Smooth muscle cell of the brain vasculature (primary cell): ENCODE measurements at places on chromosomes 1 and 21.

GRCh38 chr1:241627453-241628259, 12.5 kb downstream of the CHML start:
- no peak for DNase-seq

GRCh38 chr1:197675583-197676208, 99.6 kb downstream of the DENND1B start:
- DNase-seq, result no peak

DNA sequence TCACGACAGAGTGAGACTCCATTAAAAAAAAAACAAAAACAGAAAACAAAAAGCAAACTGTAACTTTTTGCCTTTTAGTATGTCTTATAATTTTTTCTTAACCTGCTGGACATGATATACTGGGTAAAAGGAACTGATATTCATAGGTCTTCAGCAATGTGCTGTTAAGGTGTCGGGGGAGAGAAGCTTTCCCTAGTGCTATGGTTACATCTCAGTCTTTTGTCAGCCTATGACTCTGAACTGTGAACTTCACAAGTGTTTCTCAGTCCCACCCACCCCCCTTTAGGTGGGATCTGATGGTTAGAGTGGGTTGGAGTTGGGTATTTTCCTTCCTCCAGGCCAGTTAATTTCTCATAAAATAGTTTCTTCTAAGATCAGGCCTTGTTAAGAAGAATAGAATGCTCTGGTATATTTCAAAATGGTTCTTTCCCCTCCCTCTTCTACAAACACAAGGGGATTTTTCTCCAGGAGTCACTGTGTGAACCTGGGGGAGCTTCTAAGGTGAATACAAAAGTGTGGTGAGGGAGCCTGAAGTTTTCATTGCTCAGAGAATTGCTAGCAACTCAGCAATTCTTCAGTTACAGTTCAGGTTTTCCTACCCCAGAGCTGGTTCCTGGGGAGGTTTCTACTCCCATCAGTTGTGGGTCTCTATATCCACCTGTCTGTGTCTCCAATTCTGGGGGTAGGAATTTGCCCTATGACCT, 16.1 kb upstream of the EDARADD start:
- DNase-seq, result no peak

DNA sequence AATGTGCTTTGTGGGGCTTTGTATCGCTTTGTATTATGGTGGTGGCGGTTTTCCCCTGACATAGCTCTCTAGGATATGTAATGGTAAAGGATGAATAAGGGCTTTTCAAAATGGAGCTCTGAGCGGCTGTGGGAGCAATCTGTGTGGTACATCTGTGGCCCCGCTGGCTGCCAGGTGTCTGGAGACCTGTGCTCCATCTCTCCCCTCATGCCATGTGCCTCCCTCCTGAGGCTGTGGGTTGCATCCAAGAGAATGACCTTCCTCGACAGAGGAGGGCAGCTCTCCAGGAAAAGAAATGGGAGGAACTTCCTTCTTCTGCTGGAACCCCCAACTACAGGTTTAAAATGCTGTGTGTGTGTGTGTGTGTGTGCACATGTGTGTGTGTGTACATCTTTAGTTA, 78.7 kb downstream of the RYR2 start:
- no peak for DNase-seq

DNA sequence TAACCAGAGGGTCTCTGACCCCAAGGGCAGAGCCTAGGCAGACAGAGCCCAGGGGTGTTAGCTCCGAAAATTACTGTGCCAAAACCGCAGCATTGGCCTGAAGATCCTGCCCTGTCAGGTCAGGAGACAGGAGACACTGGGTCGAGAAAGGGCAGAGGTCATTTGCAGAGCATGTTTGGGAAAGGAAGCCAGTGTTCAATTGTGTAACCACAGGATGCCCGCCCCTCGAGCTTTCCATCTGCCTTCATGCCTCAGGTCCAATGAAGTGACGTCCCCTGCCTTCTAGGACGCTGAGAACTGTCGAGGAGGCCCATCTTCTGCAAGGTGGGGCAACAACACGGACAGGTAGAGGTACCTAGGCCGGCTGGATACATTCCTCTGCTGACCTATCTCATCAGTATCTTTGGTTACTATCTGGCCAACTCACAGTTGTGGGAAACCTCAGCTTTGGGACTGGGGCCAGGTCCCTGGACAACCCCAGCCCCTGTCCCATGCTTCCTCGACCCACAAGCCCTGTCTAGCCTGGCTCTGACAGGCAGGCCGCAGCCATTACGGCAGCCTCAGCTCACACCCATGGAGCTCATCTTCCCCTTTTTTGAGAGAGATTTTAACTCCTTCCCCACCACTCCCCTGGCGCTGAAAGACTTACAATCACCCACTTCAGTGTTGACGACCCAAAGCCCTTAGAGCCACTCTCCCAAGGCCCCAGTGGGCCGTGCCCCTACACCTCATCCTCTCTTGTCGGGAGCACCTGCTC, 1.3 kb downstream of the ARL8A start:
- no peak for DNase-seq

DNA sequence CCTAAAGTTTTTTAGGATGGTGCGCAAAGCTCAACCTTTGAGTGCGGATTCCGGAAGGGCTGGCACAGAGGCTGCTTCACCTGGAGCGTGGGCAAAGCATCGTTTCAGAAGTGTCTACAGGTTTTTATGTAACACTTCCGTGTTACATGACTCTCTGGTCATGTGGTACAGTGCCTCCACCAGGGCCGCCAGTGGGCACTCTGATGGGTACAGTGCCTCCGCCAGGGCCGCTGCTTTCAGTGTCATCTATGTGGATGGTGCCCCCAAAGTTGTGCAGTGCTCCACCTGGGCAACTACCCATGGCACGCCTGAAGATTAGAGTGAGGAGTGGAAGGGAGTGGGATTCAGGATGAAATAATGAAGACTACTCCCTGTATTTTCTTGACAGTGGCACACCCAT, 101.4 kb upstream of the C1orf174 start:
- DNase-seq, result no peak

- no peak for DNase-seq
Observed at GRCh38 chr1:194055536-194055935, 869.1 kb upstream of the B3GALT2 start.

GRCh38 chr1:55839626-55840025, 624.5 kb upstream of the USP24 start:
- no peak for DNase-seq

DNA sequence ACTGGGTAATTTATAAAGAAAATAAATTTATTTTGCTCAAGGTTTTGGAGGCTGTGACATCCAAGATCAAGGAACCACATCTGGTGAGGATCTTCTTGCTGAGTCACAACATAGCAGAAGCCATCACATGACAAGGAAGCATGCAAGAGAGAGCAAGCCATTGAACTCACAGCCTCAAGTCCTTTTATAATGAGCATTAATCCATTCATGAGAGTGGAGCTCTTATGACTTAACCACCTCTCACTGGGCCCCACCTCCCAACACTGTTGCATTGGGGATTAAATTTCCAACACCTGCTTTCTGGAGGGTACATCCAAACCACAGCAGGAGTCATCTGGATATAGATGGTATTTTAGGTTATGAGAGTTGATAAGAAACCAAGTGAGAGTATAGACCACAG, 20.6 kb upstream of the EGLN1 start:
- no peak for DNase-seq

DNA sequence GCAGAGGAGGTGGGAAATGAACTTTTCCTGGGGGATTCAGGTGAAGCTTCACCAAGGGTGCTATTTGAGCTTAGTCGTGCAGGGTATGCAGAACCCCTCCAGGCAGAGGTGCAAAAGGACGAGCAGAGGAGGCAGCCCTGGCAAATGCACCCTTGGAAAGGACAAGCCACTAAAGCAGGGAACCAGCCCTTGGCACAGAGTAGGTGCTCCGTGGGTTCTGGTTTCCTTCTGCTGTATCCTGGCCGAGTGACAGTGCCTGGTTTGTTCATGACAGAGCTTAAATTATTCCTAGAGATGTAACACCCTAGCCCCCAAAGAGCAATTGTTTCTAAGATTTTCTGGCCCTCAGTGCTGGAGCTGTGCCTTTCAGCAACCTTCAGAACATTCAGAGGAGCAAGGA, 73.4 kb upstream of the SYT6 start:
- DNase-seq, result no peak

DNA sequence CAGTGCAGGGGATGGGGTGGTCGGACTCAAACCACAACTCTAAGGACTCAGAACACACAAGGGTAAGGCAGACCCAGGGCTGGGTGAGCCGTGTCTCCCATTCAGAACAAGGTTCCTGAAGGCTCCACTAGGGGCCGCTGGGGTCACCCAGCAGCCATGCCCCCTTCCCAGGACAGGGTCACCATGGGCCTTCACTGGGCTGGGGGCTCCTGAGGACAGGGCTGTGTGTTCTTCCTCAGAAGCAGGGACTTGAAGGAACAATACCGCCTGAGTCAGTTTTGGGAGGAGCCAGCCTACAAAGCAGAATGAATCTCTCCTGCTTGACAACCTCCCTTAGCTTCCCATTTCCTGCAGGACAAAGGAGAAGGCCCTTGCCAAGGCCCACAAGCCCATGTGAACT, 15.4 kb downstream of the RIMS3 start:
- DNase-seq, result no peak

DNA sequence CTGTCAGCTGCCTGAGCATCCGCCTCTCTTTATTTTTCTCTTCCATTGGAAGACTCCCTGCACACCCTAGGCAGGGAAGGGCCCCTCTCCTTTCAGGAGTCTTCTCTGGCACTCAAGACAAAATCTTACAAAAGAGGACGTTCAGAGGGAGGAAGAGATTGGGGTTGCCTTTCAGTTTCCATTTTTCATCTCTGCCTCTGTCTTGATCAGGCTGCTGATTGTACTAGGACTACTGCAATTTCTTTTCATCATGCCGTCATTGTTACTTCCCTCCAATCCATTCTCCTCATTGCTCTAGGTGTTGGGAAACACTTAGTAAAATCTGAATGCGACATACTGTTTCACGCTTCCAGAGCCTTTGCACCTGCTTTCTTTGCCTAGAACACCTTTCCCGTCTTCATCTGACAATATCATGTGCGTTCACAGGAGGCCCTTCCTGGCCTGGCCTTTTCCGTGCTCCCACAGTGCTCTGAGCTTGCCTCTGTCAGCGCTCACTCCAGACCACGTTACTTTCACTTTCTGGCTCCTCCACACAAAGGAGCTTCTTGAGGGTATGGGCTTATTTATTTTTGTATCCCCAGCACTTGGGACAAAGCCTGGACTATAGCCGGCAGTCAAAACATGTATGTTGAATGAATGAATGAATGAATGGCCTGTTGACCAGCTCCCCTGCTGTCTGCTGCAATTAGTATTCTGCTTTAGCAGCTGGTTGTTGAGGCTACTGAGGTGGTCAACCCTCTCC, 10.9 kb downstream of the LRRC71 start:
- no peak for DNase-seq

- no peak for DNase-seq
Observed at GRCh38 chr1:109304226-109304920, 2.4 kb downstream of the MYBPHL start.

DNA sequence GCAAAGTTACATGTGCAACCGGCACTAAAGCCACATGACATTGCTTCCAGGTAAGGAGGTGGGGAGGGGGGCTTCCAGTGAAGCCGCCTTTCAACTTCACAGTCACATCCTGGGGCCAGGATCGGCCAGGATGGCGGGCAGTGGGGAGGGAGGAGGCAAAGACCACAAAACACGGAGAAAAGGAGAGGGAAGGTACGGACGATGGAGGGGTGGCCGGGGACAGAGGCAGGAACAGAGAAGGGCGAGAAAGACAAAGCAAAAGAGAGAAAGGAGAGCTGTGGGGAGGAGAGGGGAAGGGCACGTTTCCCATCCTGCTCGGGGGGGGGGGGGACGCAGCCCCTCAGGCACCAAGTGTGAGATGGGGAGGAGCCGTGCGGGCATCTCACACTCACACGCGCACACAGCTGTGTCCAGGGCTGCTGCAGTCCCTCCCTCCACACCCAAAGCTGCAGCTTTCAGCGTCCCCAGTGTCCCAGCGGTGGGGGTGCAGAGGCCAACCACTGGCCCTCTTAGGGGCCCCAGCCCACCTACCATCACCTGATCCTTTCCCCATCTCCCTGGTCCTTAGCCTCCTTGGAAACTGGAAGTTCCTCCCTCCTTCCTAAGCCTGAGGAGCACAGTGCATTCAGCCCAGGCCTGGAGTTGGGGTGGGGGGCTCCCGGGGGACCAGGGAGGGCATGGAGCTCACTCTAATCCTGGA, 2.4 kb downstream of the SH2D5 start:
- no peak for DNase-seq

GRCh38 chr1:165580931-165581871, 37.4 kb downstream of the LRRC52 start:
- DNase-seq, result no peak

GRCh38 chr1:39214714-39214997, 10.2 kb downstream of the MACF1 start:
- DNase-seq, result no peak

DNA sequence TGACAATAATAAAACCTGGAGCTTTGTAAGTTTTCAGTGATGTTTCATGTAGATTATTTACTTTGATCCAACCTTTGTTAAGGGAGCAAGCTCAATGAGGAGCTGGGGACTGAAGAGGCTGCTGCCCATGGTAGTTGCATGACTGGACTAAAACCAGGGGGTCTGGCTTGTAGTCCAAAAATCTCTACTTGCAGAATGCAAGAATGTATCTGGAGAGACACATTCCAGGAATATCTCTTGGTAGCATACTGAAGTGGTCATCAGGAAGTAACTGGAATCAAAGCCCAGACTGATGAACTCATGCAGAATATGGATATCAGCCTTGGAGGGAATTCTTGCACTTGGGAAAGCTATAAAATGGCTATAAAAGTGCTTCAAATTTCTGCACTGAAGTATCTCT, 5.8 kb upstream of the KIAA0040 start:
- no peak for DNase-seq

DNA sequence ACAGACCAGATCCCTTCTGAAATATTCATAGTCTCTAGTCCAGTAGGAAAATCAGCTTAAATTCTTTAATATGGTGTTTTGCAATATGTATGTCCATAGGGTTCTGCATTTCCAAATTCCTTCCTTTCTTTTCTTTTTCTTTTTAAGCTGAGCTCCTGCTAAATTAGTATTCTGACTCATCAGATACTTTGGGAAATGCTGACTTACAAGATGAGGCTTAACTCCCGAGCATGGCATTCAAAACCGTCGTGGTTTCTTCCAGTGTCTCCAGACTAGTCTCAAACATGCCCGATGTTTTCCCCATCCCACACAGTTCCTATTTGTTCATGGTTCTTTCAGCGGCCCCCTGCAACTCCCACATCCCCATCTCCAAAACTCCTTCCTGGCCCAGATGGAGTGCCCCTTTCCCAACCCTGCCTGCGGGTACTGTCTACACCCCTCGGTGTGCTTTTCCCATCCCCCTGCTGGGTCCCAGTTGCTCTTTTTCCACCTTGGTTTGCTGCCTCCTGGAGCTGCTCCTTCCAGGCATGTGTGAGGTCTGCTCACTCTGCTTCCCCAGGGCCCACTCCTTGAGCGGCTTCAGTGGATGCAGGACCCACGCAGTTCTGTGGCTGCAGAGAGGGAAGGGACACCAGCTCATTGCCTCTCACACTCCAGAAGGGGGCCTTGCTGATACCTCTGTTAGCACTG, 19.5 kb upstream of the ETV3 start:
- no peak for DNase-seq

GRCh38 chr1:177945943-177946650, 23.8 kb downstream of the SEC16B start:
- DNase-seq, result no peak

- no peak for DNase-seq
Observed at GRCh38 chr1:109133815-109134214, 19.9 kb downstream of the ELAPOR1 start.
